ENCODE measurements at places on chromosomes 2 and 18. TPM values are rescaled to one million over a fixed set of nuclear protein-coding genes. Genes with fewer than 3 reads are reported as not detected.

Gene SCYGR4
- total RNA-seq = not detected

Gene ZNF24
- total RNA-seq = 29.8 TPM

Gene GNLY
- not detected for total RNA-seq

Gene SPHKAP
- total RNA-seq = not detected
